ENCODE measurements at places on chromosomes 1 and 21. TPM values are rescaled to one million over a fixed set of nuclear protein-coding genes. Genes with fewer than 3 reads are reported as not detected.

CYP4A22 gene
- total RNA-seq, result not detected

CLDN8 gene
- not detected for total RNA-seq

THRAP3 gene
- total RNA-seq, result 130 TPM

APOBEC4 gene
- under 0.01 TPM for total RNA-seq

RGS2 gene
- 27.9 TPM for total RNA-seq

MYBPH gene
- 0.88 TPM for total RNA-seq

DARS2 gene
- 32.9 TPM for total RNA-seq

FMN2 gene
- 5.4 TPM for total RNA-seq

THEM5 gene
- total RNA-seq, result not detected

IL22RA1 gene
- under 0.01 TPM for total RNA-seq

MTF2 gene
- total RNA-seq, result 15.1 TPM

TTC24 gene
- not detected for total RNA-seq

SPRR2F gene
- total RNA-seq, result not detected

AGO3 gene
- total RNA-seq, result 14.4 TPM

ARHGEF11 gene
- total RNA-seq, result 38.1 TPM

CD2 gene
- total RNA-seq, result not detected

TEDDM1 gene
- total RNA-seq, result not detected

OR10J1 gene
- total RNA-seq, result not detected

DEPDC1 gene
- total RNA-seq, result 1.1 TPM

OR2T2 gene
- total RNA-seq, result not detected

DMBX1 gene
- not detected for total RNA-seq

ZNF692 gene
- 9.6 TPM for total RNA-seq

CITED4 gene
- total RNA-seq, result 10.2 TPM

ITPKB gene
- 1.8 TPM for total RNA-seq

OLIG1 gene
- total RNA-seq, result not detected

SPRR5 gene
- not detected for total RNA-seq

CELSR2 gene
- 1.3 TPM for total RNA-seq

AMY1A gene
- total RNA-seq, result not detected

SSU72 gene
- 111 TPM for total RNA-seq

ACTN2 gene
- not detected for total RNA-seq

NUP210L gene
- total RNA-seq, result under 0.01 TPM

TMEM200B gene
- total RNA-seq, result 14.2 TPM

TNFRSF4 gene
- not detected for total RNA-seq

LIPI gene
- not detected for total RNA-seq

KRTAP27-1 gene
- total RNA-seq, result not detected

LCE2C gene
- total RNA-seq, result not detected

AQP10 gene
- total RNA-seq, result not detected

KRTAP19-1 gene
- not detected for total RNA-seq

TSACC gene
- total RNA-seq, result not detected

ZBTB17 gene
- total RNA-seq, result 37.0 TPM

SYCP1 gene
- total RNA-seq, result not detected

TMEM82 gene
- not detected for total RNA-seq

GREM2 gene
- 2.0 TPM for total RNA-seq

OPTC gene
- not detected for total RNA-seq

KRTAP11-1 gene
- not detected for total RNA-seq

UBQLN4 gene
- 18.4 TPM for total RNA-seq

LY9 gene
- total RNA-seq, result not detected

ARHGAP30 gene
- under 0.01 TPM for total RNA-seq

Data from placental pericyte (primary cell).